Fibroblast of skin of right quadriceps (primary cell): ENCODE measurements at places on chromosomes 3 and 15.
A peak's percentile ranks its signal among the peaks of the same experiment; 100 is the strongest.

GRCh38 chr3:157282261-157283191, 122.6 kb upstream of the CCNL1 start:
- peak; percentile 98 for DNase-seq

GRCh38 chr3:127994011-127994410, 58.2 kb upstream of the SEC61A1 start:
- DNase-seq = no peak

GRCh38 chr15:49692514-49693090, 71.8 kb downstream of the DTWD1 start:
- DNase-seq = peak; percentile 31

GRCh38 chr3:99249627-99250026, 348.1 kb upstream of the DCBLD2 start:
- DNase-seq = no peak

GRCh38 chr15:57370929-57371328, 5.4 kb upstream of the CGNL1 start:
- no peak for DNase-seq

DNA sequence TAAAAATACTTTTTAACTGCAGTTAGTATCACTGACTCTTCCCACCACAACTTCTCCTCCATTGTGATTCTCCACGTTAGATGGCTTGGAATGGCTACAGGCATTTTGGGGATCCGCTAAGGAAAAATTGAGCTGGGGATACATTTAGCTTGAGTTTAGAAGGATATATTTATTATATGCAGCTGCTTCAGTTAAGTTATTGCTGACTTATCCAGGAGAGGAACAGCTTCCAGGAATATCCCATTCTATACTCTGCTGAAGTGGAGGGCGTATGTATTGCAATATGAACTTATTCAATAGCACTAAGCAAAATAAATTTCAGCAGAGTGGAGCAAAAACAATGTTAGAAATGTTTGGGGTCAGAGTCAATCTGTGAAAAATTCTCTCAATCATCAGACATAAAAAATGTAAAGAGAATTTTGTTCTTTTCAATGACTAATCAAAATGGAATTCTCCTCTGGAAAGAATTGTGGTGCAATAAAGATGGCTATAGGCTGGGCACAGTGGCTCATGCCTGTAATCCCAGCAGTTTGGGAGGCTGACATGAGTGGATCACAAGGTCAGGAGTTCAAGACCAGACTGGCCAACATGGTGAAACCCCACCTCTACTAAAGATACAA, 84.7 kb downstream of the NCEH1 start:
- DNase-seq = peak; percentile 88

GRCh38 chr3:186208296-186208989, 99.6 kb upstream of the ETV5 start:
- DNase-seq = no peak

- DNase-seq = peak; percentile 86
These were observed 42.5 kb upstream of the ABHD10 start for GRCh38 chr3:111936191-111936841.

- no peak for DNase-seq
These were observed 100.4 kb downstream of the LSM3 start for GRCh38 chr3:14278799-14279625.
